8988T (cell line): ENCODE measurements at places on chromosomes 2 and 18.

GRCh38 chr2:85706599-85707296 is 12.6 kb downstream of the GNLY start:
- DNase-seq = no peak

- no peak for DNase-seq
These were observed 42.0 kb upstream of the FMNL2 start for GRCh38 chr2:152292991-152293390.

GRCh38 chr18:7593218-7593819 is 26.2 kb downstream of the PTPRM start:
- no peak for DNase-seq

DNA sequence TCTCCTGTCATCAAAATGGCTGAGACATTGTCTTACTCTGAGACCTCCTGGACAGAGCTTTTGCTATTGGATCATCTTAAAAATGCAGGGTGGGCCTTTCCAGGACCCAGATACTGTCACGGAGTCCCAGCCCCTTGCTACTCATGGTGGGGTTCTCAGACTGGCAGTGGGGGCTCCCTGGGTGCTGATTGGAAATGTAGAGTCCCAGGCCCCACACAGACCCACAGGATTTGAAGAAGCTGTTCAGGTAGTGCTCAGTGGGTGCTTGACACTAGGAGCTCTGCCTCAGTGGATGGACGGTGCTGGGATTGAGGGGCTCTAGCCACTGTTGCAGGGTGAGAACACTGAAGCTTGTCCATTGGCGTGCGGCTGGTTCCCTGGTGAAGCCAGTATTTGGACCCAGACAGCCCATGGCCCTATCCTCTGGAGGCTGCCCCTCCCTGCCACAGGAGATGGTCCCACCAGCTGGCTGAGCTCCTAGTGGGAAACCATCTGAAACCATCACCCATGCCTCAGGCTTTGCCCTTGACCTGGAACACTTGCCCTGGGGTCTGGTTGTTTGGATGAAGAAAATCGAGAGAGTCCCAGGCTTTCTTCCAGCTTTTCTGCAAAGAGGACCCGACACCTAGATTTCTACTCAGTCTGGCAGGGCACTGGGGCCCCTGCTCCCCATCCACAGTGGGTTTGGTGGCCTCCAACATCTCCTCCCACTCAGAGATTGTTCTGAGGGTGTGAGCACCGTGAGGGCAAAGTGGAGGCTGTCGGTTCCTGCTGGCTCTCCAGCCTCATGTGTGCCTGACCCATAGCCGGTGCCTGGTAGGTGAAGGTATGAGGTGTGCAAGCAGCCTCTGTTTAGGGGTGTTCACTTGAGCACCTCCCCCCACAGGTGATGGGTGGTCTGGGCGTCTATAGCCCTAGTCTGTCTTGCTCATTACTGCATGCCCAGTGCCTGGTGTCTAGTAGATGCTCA is 30.1 kb downstream of the MROH2A start:
- peak; percentile 2 for DNase-seq

DNA sequence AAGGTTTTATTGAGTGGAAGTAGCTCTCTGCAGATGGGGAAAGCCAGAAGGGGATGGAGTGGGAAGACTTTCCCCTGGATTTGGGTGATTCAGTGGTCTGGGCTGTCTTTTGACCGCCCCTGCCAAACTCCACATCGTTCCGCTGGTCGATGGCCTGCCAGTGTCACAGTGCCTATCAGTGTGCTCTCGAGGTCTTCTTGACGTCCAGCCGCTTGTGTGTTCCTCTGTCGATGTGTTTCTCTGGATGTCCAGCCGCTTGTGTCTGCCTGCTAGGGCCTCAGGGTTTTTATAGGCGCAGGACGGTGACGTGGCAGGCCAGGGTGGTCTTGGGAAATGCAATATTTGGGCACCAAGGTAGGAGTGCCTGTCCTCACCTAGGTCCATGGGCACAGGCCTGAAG is 1371.4 kb upstream of the PIK3C3 start:
- DNase-seq = no peak

DNA sequence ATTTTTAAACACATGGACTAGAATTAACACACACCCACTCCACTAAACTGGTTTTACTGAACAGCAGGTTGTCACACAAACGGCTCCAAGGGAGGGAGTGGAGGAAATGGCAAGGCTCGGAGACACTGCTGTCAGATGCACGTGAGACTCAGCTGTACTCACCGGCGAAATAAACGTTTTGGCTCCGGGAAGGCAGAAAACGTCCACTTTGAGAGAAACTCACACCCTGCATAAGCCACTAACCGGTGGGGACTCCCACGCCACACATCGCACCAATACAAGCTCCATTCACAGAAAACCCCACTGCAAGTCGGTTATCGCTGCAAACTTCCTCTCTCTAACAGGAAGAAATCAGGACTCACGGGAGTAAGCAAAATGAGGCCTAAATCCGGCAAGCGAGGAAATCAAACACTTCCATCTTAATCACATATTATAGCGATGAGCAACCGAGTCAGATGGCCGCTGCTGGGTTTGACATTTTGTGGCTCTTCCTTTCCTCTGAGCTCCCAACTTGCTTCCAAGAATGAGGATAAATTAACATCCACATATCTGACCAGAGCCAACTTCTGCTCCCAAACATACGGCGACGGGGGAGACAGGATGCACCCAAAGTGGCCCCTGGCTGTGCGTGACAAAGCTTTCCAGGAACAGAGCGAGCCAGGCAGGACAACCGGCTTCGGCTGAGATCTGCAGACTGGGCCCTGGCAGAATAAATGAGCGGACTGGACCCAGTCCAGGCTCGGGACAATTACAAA is 63.5 kb downstream of the HDAC4 start:
- no peak for DNase-seq

GRCh38 chr2:159125858-159126257 is 157.4 kb downstream of the TANC1 start:
- DNase-seq = no peak

DNA sequence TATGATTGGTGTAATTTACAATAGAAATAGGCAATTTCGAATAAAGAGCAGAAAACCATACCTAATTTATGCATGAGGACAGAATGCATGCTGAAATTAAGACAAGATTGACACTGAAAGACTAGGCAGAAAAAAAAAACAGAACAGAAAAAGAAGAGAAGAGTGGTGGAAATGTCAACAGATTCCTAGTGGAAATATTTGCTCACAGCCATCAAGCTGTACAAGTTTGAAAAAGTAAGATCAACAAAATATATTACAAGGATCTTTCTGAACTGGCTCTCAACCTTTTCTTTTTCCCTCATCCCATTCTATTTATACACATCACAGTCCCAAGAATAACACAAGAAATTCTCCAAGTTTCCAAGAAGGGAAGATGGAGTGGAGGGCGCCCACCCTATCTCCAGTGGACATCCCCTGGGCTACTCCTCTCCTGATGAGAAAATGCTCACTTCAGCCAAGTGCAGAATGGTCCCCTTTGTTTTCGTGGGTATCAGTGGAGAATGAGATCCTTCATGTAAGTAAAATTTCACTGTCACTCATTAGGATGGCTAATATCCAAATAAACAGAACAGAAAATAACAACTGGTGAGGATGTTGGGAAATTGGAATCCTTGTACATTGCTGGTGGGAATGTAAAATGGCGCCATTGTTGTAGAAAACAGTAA is 51.0 kb upstream of the ZNF532 start:
- no peak for DNase-seq

DNA sequence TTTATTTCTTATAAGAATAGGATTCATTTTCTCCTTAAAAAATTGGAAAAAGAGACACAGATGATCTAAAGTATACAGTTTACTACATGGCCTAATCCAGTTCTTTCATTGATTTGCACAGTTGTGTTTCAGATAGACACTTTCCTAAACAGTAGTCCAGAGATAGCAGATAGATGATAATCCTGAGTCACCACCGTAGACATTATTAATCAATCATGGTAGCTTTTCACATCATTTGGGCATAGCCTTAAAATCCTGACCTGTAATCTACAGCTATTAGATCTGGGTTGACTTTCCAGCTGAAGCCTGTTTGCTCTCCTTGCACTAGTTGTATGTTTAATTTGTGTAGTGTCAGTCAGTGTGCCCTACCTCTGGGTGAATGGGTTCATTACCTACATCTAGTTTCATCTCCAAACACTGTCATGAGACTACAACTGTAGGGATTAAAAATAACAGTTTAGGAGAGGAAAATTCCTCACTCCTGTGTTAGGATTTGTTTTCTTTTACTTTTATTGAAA is 14.1 kb downstream of the C18orf63 start:
- no peak for DNase-seq

DNA sequence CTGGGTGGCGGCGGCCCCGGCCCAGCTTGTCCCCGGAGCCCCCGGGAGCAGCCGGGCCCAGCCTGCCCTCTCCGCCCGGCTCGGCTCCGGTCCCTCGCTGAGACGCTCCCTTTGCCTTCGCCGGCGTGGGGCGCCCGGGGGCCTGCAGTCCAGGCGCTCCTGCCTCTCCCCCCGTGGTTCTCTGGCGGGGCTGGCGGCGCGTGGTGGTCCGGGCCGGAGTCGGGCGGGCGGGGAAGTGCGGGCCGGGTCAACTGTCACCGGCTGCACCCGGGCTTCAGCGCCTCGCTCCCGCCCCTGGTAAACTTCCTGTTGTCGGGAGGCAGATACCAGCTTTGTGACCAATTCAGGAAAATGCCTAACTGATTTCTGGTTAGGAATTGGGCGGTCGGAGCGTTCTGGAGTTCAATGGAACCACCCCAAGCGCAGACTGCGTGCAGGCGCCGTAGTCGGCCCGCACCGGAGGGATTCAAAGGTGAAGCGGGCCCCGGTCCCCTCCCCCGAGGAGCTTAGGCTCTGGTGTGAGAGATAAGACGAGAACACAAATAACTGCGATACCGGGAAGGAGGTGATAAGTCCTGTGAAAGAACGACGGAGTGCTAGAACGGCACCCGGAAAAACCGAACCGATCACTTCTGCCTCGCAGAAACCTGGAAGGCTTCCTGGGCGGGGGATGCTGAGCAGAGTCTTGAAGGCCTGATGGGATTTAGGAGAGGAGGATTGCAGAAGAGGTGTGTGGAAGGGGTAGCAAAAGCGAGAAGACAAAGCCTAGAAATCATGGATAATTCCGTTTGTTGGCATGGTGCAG is 891 bp downstream of the CAB39 start:
- DNase-seq = no peak

GRCh38 chr2:42978887-42979415 is 186.6 kb upstream of the HAAO start:
- no peak for DNase-seq

GRCh38 chr2:69509011-69509749 is 71.9 kb upstream of the NFU1 start:
- no peak for DNase-seq
